ENCODE measurements at places on chromosomes 5 and 9.

DNA sequence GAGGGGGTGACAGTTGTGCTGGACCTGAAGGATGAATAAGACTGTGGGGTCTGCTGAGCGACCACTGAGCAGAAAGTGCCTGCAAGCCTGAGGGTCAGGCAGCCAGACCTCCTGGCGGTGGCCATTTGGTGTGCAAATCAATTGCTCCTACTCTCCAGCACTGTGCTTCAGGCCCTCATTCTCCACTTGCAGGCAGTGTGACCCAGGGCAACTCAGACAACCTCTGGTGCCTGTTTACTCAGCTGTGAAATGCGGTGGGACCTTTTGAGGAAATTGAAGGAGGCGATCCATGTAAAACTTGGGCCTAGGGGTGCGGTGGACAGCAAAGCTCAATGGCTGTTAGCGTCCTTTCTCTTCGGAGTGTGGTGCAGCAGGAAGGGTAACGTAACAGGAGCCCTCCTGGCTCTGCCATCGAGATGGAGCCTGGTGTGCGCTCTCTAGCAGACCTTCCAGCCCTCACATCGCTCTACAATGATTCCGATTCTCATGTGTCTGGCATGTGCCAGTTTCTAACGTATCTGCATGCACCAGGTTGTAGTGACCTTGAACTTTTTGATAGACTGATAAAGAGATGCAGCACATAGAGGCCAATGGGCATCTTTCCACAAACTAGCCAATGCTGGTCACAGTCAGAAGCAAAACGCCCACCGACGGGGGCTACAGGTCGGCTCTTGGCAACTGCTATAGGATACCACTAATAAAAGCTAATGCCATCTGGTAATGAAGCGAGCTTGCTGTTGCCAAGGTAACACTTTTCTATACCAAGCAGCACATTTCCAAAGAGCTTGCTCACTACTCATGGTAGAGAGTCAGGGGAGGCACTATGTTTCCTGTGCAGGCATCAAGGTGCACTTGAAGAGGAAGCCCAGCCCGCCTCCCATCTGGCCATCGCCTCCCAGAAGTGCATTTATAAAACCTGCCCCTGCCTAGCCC lies 159.7 kb upstream of the RAPGEF1 start:
- no peak for DNase-seq

- no peak for DNase-seq
These were observed 314.3 kb upstream of the CHD1 start for GRCh38 chr5:99243111-99243510.

DNA sequence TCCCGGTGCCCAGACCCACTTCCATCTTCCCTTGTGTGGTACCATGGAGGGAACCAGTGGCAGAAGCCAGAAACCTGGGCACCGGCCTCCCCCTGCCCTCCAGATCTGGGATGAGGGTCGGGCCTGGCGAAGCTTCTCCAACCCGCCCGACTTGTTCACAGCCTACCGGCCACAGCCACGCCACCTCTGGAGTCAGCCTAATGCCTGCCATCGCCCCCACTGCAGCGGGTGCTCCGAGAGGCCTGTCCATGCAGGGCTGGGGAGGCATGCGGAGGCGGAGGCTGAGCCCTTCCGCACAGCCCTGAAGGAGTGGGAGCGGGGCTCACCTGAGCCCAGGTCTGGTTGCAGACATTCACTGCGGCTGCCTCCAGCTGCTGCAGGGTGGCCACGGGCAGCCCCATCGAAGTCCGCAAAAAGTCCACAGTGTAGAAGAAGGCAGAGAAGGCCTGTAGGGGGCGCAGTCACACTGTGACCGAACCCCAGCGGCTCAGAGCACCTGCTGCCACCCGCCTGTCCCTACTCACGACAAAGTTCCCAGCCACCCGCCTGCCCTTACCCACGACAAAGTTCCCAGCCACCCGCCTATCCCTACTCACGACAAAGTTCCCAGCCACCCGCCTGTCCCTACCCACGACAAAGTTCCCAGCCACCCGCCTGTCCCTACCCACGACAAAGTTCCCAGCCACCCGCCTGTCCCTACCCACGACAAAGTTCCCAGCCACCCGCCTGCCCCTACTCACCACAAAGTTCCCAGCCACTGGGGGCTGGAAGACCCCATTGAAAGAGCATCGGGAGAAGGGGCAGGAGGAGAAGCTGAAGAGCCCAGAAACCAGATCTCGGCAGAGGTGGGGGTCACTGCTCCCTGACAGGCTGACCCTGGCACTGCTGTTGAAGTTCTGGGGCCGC lies 3.8 kb upstream of the NPDC1 start:
- peak; percentile 42 for DNase-seq

GRCh38 chr9:68913054-68913453 lies 100.9 kb downstream of the PRKACG start:
- no peak for DNase-seq

GRCh38 chr9:15225564-15226126 lies 81.4 kb downstream of the TTC39B start:
- DNase-seq, result no peak

GRCh38 chr5:76942581-76942980 lies 10.3 kb upstream of the CRHBP start:
- no peak for DNase-seq

GRCh38 chr9:642014-642413 lies 199.5 kb upstream of the DMRT1 start:
- DNase-seq, result no peak

- DNase-seq, result no peak
These were observed 305.6 kb downstream of the DOCK8 start for GRCh38 chr9:520302-520701.

Measured in caudate nucleus (tissue), 63 donors.